ENCODE measurements at places on chromosomes 7 and 10. TPM values are rescaled to one million over a fixed set of nuclear protein-coding genes. Genes with fewer than 3 reads are reported as not detected.

Gene EPHB6
- 0.43 TPM for total RNA-seq

Gene ITIH5
- total RNA-seq = 0.43 TPM

Gene BHLHA15
- not detected for total RNA-seq

Gene AGMO
- total RNA-seq = not detected

Gene SPAG6
- total RNA-seq = not detected

Gene FGF8
- not detected for total RNA-seq

Gene PDGFA
- 43.2 TPM for total RNA-seq

Gene CTAGE6
- 0.32 TPM for total RNA-seq

Gene AGR2
- not detected for total RNA-seq

Gene VPS37D
- total RNA-seq = 3.0 TPM

Gene LIPJ
- total RNA-seq = under 0.01 TPM

Gene NACAD
- 2.6 TPM for total RNA-seq

Gene PON1
- not detected for total RNA-seq

Gene DNAJC12
- total RNA-seq = 1.3 TPM

Gene SPDYE1
- total RNA-seq = not detected

Gene ABCB4
- under 0.01 TPM for total RNA-seq

Gene PCGF5
- total RNA-seq = 29.4 TPM

Gene NODAL
- not detected for total RNA-seq

Gene KLF14
- under 0.01 TPM for total RNA-seq

Gene PHF14
- total RNA-seq = 29.0 TPM

Gene CUZD1
- total RNA-seq = 0.32 TPM

Gene AMZ1
- total RNA-seq = 14.2 TPM

Gene PPP1R3C
- 109 TPM for total RNA-seq

Gene RGR
- not detected for total RNA-seq

Gene TMEM178B
- 0.43 TPM for total RNA-seq
